ENCODE measurements at places on chromosomes 6 and 20.
A peak's percentile ranks its signal among the peaks of the same experiment; 100 is the strongest.

DNA sequence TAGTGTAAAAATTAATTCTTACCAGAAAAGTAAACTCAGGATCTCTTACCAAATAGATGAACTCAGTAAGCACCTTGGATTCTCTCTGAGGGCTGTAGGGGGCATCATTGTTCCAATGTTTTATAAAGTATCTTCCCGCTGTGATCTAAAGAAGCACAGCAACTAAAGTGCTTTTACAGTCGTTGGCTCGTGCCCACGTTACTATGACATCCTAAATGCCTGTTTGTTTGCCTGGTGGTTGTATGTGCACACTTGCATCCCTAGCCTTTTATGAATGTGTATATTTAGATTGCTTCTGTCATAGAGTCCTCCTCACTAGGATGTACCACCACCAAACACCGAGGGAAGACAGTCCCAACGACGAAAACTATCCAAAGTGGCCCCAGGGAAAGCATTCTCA lies 34.5 kb downstream of the SLX4IP start:
- peak; percentile 81 for DNase-seq

DNA sequence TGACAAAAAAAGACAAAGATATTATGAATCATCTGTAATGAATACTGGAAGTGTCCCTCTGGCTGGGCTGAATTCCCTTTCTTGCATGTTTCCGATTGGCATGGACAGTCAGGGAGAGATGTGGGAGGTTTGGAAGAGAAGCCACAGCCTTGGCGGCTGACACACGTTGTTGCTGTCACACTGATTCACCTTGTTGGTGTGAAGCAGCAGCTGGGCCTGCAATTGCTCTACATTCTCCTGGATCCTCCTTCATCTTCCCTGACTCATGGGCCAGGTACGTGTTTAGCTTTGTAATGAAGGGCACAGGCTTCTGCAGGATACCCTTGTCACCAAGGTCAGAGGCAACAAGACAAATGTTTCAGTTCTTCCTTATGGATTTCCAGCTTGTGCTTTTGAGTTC lies 13.4 kb upstream of the SMIM8 start:
- no peak for DNase-seq

DNA sequence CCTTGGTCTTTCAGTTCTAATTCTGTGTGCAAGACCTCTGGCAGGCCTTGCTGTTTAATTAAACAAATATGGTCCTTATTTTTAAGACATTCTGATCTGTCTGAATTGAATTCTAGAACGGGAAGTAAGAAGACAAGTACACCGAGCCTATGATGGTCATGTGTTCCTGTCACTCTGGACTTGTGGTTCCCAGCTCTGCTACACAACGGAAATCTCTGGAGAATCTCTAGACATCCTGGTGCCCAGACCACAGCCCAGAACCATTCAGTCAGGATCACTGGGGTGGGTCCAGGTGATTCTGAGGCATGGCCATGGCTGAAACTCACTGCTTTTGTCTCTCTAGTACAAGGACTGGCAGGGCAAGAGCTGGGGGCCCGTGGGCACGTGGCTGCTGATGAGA lies 15.9 kb upstream of the KCNK16 start:
- DNase-seq = peak; percentile 30

GRCh38 chr6:143068001-143068400 lies 7.3 kb downstream of the AIG1 start:
- DNase-seq = no peak

DNA sequence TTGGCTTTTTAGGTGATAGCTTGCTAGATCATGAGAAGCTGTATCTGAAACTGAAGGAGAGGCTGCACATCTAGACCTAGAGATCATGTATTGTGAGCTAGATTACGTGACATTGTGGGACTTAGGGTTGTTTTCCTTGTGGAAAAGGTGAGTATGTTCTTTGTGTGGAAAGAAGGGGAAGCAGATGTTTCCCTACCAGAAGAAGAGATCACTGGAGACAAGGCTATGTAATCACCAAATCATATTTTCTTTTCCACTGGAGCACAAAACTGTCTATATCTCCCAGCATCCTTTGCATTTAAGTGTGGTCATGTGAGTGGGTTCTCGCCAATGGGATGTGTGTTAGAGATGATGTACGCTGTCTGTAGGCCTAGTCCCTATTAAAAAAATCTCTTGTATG lies 7.0 kb upstream of the EPB41L2 start:
- no peak for DNase-seq

DNA sequence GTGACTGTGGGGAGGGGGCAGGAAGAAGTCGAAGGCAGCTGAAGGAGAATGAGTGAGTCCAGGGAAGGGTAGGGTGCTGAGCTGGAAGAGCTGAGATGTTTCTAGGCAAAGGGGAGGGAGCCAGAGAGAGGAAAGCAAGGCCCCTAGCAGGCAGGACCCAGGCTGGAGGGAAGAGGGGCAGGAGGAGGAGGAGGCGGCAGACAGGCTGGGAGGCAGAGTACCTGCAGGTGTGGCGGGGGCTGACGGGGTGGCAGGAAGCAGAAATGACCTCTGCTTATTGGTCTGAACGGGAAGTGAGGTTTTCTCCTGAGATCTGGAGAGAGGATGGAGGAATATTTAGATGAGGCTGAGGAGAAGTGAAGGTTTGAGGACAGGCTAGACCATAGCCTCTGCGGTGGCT lies 10.7 kb upstream of the EMILIN3 start:
- no peak for DNase-seq

GRCh38 chr6:163563318-163563717 lies 148.8 kb downstream of the QKI start:
- no peak for DNase-seq

DNA sequence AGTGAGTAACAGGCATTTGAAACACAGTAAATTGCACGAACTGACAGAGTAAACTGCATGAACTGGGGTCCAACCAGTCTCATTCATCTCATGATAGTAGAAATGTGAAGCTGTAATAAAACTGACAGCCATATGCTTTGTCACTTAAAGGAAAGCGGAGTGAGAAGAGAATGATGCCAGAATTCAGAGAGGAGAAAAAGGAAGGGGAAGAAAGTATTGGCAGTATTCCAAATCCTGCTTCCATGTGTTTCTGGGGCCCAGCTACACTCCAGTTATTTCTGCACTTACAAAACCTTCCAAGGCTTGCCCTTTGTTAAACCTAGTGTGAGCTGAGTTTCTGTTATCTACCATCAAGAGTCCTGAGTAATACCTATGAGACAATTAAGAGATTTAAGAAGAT lies 17.2 kb downstream of the SNX14 start:
- DNase-seq = no peak

- peak; percentile 75 for DNase-seq
Observed at GRCh38 chr20:59751075-59751711, 146.9 kb downstream of the PHACTR3 start.

- no peak for DNase-seq
Observed at GRCh38 chr20:45282700-45283550, 23.7 kb upstream of the RBPJL start.

DNA sequence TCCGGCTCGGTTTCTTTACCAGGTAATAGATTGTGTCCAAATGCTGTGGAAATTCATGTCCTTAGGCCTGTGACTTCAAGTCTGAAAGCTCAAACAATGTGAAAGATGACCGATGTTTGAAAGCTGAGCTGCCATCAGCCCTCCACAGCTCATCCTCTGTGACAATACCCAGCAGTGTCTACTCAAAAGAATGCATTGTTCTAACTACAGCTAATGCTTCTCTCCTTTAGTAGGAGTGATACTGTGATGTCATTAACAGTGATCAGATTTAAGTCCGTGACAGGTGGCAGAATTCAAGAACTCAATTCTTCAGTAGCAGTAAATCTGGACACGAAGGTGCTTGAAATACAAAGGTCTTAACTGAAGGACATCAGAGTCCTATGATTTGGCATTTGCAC lies 97.3 kb downstream of the RCAN2 start:
- DNase-seq = peak; percentile 90

Measured in globus pallidus (tissue), 1 donor.